ENCODE measurements at places on chromosomes 1 and 21.

- no peak for DNase-seq
These were observed 9.3 kb downstream of the NEK7 start for GRCh38 chr1:198165927-198166647.

DNA sequence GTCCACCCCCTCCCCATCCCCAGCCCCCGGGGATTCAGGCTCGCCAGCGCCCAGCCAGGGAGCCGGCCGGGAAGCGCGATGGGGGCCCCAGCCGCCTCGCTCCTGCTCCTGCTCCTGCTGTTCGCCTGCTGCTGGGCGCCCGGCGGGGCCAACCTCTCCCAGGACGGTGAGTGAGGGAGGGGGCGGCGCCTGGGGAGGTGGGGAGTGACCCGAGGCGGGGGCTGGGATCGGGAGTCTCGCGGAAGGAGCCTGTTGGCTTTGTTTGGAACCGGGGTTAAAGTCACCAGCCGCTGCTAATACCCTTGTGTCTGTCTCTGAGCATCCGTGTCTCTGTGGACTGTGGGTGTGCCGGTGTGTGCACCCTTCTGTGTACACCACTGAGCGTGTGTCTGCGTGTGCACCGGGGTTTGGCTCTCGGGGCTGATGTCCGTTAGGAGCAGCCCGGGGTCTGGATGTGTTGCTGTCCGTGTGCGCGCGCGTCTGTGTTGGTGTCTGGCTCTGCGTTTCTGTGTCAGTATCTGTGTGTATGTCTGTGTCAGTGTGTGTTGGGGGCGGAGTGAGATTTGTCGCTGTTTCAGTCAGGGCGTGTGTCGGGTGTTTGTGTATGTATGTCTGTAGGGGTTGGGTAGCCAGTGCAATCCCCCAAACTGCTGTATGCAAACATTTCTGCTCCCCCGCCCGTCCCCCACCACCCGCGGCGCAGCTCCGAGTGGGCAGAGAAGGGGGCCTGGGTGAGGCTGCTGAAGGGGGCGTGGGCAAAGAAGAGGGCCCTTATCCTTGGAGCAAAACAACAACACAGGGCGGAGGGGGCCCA lies 480 bp downstream of the CADM3 start:
- DNase-seq, result no peak

- DNase-seq, result no peak
These were observed 690.6 kb upstream of the ZP4 start for GRCh38 chr1:238581332-238581731.

DNA sequence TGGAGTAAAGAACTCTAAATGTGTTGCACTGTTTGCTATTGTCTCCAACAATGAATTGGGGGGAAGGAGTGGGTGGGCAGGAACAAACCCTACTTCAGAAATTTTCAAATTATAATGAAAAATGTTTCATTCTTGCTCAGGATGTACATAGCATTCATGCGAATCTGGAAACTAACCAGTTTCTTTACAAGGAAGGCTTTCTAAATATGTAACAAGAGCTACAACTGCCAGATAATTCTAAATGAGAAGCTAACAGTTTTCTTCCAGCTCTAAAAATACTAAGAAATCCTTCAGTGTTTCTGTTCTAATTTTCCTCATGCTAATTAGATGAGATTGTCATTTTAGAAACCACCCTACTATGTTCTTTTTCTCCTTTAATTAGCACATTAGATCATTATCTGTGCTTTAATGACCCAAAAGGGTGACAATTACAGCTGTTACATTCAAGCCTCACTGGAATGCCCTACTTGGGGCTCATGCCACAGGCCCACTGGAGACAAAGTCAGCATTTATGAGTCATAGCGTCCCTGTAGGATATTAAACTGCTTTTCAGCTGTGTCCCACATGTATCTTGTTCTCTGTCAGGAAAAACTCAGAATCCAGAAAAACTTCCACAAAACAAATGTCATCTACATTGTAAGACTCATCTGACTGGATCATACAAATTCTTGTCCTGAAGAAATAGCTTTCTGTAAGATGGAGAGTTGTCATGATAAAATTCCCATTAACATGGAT lies 804.6 kb upstream of the CXADR start:
- no peak for DNase-seq

DNA sequence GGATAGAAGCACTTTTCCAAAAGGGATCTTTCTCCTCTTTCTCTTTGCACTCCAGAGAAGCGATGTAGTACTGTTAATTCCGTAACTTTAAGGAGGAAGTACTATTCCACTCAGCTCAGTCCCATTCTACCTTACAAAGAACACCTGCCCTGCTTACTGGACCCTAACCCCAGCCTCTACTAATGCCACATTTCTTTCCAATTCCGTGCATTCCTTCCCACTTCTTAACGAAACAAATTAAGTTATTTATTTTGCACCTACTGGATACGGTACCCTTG lies 511 bp downstream of the NDC1 start:
- DNase-seq, result no peak

- no peak for DNase-seq
These were observed 12.2 kb downstream of the AMY1C start for GRCh38 chr1:103761896-103762295.

DNA sequence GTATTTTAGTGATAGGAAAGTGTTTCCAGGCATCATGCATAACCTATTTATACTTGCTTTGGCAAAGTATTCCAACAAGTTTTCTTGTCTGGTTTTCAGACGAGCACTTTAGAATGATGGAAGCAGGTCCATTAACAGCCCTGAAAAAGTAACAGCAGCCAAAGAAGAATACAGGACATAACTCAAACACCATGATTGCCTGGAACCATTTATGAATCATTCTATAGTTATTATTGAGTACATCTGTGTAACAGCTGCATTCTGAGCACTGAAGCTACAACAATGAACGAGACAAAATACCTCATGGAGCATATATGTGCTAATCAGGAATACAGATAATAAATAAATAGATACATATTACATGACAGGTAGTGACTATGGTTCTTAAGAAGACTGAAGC lies 12.6 kb downstream of the IL10RB start:
- no peak for DNase-seq
